NCI-H1048 (cell line): ENCODE measurements at places on chromosomes 7 and 10.

DNA sequence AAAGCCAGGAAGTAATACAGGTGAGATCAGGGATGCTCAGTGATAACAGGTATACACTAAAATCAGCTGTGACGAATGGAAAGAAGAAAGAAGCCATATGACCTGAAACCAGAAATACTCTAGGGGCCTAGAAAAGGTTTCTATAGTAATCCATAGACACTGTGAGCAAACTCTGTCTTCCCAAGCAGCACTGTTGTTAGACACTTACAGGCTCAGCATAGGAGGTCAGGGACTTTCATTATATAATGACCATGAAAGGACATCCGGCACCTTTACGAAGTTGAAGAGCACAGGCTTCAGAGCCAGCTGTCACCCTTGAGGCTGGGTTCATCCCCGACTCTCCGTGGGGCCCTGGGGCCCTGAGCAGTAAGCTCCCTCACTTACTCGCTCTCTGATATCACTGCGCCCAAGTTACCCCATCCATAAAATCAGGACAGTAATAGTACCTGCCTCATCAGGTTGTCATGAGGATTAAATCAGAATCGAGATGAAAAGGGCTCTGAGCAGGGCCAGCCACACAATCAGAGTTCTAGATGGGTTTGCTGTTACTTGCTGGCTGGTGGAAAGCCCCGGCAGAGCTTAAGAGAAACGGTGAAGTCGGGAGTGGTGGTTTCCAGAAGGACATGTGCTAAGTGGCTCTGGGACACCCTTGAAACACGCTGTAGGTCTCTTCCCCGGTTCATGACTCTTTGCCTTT, 79.5 kb downstream of the ITIH5 start:
- no peak for DNase-seq

DNA sequence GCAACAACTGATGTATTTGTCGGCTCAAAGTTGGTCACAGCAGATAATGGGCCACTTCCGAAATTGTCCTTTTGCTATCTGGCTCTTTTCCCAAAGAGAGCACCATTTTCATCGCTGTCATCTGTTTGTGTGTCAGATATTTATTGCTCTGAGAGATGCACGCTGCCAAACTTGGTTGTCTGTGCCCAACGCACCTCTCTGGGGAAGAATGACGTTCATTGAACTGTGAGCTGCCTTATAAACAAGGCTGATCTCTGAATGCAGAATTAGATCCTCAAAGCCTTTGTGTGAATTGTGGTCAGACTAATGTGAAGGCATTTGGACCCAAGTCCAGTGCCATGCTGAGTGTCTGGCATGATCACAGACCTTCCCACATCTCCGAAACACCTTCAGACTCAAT, 174.7 kb upstream of the LYZL1 start:
- DNase-seq = no peak

GRCh38 chr10:6204341-6205191, 1.8 kb downstream of the PFKFB3 start:
- peak; percentile 51 for DNase-seq

DNA sequence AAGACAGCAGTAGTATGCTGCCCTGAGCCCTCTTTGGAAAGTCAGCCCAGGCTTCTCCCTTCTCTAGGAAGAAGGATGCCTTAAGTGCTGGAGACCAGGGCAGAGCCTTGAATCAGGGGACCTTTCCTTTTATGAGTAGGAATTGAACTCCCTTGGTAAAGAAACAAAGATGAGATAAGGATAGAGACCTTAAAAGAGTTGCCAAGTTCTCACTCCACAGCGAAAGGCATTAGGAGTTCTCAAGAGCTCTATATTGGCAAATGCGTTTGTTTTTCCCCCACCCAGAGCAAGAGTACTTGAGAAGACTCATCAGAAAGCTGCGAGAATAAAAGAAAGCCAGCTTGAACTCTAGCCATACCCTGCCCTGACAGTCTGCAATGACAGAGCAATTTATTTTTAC, 72.9 kb upstream of the OGDHL start:
- DNase-seq = no peak

GRCh38 chr10:22623633-22624253, 90.6 kb downstream of the PIP4K2A start:
- no peak for DNase-seq

- DNase-seq = no peak
Measured at GRCh38 chr7:143323653-143324052, 7.7 kb downstream of the CLCN1 start.
